ENCODE measurements at places on chromosomes 6 and 20.

- DNase-seq, result no peak
Measured at GRCh38 chr20:24316731-24317130, 152.7 kb upstream of the SYNDIG1 start.

- no peak for DNase-seq
Measured at GRCh38 chr6:2744209-2744771, 6.4 kb downstream of the MYLK4 start.

GRCh38 chr6:33882154-33882553, 78.4 kb upstream of the MLN start:
- no peak for DNase-seq

DNA sequence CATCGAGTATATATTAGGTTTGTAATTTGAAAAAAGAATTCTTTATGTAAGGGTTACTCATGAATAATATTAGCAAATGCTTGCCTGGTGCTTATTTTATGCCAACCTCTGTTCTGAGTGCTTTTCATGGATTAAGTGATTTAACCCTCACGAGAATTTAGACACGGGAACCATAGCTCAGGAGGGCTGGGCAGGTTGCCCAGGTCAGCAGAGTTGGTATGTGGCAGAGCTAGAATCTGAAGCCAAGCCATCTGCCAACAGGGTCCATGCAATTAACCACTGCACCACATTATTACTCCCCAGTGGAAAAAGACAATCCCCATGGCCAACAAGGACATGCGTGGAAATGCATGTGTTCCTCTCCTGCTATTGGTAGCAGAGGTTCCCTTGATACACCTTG, 345.6 kb downstream of the CDC5L start:
- no peak for DNase-seq

DNA sequence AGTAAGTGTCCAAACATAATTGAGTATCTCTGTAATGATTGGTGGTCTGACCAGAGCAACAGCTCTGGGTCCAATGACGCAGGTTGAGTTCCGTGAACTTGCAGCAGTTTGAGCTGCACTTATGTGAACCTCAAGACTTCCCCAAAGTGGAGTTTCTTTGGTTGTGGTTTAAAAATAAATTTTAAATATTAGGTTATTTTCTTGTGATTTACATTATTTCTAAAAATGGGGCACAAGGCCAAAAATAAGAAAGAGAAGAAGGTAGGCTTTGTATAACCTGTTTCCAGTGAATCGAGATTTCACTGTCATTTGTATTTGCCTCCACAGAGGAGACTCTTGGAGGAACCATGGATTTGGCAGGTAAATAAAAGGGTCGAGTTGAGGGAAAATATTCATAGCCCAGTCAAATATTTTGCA, 166.4 kb upstream of the ZNF217 start:
- DNase-seq, result peak; percentile 46

DNA sequence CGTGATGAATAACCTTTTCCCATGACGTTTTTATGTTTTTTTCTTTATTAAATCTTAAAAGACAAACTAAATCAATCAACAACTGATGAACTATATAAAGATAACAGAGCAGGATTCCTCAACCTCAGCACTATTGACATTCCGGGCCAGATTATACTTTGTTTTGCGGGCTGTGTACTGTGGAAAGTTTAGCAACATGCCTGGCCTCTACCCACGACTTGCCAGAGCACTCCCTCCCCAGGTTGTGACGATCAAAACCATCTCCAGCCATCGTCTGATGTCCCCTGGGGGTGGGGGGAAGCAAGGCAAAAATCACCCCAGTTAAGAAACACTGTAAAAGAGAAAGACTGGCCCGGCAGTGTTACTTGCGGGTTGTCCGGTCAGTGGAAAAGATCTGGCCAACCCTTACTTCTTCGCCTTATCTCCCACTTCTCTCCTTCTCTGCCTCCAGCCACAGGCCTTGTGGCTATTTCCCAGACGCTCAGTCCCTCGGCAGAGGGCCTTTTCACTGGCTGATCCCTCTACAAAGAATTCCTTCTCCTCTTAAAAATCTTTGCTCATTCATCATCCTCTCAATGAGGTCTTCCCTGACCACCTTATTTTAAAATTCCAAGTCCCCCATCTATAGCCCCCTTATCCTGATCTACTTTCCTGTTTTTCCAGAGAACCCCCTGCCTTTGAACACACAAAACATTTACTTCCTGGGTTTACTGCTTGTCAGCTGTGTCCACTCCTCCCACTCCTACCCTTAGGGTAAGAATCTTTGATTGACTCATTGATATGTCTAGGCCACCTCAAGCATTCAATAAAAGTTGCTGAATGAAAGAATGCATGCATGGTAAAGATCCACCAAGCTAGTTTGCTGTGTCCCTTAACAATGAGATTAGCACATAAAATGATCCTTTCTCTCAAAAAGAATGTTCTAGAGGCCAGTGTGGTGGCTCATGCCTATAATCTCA, 14.7 kb upstream of the RAB22A start:
- no peak for DNase-seq

- DNase-seq, result no peak
Measured at GRCh38 chr6:166877906-166878305, 78.4 kb downstream of the RNASET2 start.

- no peak for DNase-seq
Measured at GRCh38 chr6:16849988-16850680, 88.9 kb upstream of the ATXN1 start.

DNA sequence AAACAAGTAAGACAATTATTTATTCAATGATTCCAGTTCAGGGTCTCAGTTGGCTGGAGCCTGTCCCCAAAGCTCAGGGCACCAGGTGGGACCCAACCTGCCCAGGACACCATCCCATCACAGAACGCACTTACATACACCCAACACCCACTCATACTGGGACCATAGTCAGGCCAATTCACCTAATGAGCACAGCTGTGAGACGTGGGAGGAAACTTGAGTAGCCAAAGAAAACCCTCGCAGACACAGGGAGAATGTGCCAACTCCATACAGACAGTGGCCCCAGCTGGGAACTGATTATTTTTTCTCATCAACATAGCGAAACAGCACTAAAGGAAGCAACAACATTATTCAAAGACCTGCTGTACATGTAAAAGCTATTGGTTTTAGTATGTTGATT, 58.6 kb upstream of the DOK5 start:
- no peak for DNase-seq

- DNase-seq, result no peak
Measured at GRCh38 chr20:7015257-7015656, 247.8 kb downstream of the BMP2 start.

DNA sequence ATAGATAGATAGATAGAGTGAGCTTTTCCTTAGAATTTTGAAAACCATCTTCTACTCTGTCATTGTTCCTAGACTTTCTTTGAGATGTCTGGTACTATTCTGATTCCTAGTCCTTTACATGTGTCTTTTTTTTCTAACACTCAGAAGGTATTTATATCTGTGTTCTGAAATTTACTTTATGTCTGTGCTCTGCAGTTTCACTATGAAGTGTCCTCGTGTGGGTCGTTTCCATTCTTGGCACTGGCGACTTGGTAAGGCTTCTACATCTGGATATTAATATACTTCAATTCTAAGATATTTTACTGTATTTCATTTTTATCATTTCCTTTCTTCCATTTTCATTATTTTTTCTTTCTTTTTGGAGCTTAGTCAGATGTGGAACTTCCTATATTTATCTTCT, 87.0 kb downstream of the FHL5 start:
- peak; percentile 6 for DNase-seq

- peak; percentile 77 for DNase-seq
Measured at GRCh38 chr20:63309261-63310071, 16.5 kb downstream of the COL20A1 start.

DNA sequence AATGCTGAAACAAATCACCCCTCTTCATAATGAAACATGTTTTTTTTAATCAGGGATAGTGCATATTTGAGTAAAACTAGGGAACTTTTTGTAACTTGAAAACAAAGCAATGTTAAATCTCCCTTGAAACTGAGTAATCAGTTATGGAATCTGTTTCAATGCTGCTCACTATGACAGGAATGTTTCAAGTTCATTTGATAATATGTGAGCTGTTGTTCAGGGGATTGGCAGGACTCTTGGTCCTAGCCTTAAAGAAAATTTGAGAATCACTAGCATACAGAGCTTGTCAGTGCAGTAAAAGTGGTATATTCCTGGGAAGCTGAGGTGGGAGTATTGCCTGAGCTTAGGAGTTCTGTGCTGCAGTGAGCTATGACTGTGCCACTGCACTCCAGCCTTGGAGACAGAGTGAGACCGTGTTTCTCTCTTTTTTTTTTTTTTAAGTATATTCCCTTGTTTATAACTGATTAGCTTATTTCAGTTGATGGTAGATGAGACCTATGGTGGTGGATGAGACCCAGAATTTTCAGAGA, 21.6 kb upstream of the CALHM6 start:
- no peak for DNase-seq

DNA sequence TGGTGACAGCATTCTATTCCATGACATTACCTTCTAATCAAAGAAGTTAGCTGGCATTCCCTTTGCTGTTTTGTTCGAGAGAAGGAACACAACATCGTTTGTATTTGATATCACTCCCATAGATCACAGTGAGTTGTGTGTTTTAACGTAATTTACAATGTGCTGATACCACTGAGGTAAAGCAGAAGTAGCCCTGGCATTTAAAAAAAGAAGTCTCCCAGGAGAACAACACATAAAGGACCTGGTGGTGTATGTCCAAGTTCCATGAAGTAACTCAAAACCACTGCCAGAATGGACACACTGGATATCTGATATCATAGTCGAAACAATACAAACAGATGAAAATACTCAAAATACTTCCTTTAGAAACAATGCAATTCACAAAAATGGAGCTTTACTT, 351.7 kb downstream of the RNGTT start:
- no peak for DNase-seq

GRCh38 chr6:108438918-108439317, 121.8 kb upstream of the FOXO3 start:
- no peak for DNase-seq

- no peak for DNase-seq
Measured at GRCh38 chr6:168871642-168872315, 381.9 kb downstream of the THBS2 start.

GRCh38 chr20:3103369-3104032, 19.0 kb upstream of the AVP start:
- no peak for DNase-seq

GRCh38 chr6:90294989-90295853, 1.4 kb downstream of the BACH2 start:
- peak; percentile 61 for DNase-seq

GRCh38 chr6:26588965-26589364, 7.8 kb upstream of the ABT1 start:
- DNase-seq, result no peak

DNA sequence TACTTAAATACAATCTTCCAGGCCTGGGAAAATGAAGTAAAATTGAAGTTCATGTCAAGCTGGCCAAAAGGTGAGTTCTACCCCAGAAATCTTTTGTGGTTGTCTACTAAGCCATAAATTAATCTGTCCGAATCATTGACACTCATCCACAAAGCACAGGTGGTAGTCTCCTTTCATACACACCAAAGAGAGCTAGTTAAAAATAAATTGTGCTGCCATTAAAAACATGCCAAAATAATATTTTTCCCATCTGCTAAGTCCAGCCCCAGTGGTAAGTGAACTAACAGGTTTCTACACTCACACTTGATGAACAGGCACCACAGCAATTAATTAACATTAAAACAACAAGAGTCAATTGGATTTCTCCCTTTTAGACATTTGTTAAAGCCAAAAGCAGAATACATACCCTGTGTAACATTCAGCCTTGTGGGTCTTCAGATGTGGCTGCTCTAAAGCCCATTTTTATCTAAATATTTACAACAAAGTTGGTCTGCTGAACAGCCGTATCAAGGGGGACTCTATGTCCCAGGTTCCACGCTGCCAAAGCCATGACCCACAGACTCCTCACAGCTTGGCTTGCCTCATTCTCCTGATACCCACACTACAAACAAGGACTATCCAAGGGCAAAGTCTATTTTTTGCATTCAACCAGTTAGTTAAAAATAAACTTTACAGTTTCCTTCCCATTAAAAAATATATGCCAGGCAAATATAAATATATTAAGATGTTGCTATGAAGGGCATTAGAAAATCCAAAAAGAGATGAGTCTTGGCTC, 490.4 kb downstream of the BMP2 start:
- DNase-seq, result no peak

DNA sequence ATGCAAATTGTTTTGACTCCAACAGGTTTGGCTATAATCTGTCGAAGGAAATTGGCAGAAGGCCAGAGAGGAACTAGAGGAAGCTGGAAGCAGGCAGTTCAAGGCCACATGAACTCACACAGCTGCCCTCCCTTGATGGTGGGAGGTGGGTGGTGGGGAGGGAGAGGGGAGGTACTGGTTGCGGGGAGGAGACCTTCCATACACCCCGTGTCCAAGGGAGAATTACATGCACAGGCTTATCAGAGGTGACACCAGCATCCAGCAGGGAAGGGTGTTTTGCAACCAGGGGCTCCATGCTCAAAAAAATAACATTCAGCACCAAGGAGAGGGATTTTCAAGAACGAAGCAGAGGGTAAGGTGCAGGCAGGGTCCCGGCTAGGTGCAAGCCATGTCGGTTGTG, 9.1 kb downstream of the PRND start:
- no peak for DNase-seq

GRCh38 chr6:6640926-6641325, 52.4 kb downstream of the LY86 start:
- DNase-seq, result no peak

GRCh38 chr6:83558975-83559374, 46.6 kb downstream of the PRSS35 start:
- DNase-seq, result no peak

DNA sequence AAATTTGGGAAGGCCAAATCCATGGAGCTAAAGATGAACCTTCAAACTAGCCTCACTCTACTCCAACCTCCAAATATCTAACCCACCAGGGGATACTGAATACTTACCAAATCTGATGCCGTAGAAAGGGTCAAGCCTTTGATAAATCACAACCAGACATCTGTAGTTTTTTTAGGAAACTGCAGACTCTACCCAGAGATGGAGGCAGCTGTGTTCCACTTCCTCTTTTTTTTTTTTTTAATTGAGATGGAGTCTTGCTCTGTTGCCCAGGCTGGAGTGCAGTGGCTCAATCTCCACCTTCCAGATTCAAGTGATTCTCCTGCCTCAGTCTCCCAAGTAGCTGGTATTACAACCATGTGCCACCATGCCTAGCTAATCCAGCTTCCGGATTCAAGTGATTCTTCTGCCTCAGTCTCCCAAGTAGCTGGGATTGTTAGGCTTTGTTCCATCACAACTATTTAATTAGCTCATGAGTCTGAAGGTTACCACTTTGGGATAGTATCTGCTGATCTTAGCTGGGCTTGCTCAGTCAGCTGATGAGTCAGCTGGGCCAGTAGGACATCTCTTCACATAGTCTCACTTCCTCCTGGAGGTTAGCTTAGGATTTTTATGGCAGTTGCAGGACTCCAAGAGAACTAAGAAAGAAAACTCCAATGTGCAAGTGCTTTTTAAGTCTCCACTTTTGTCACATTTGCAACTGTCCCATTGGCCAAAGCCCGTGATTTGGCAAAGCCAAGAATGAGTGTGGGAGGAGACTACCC, 13.3 kb downstream of the FRK start:
- DNase-seq, result no peak

- DNase-seq, result no peak
Measured at GRCh38 chr20:32289661-32290431, 12.4 kb downstream of the KIF3B start.
